Natural killer cell (primary cell): ENCODE measurements at places on chromosomes 16 and 17. TPM values are rescaled to one million over a fixed set of nuclear protein-coding genes. Genes with fewer than 3 reads are reported as not detected.

The SULT1A2 gene
- not detected for total RNA-seq

The FBXO39 gene
- 0.72 TPM for total RNA-seq

DNA sequence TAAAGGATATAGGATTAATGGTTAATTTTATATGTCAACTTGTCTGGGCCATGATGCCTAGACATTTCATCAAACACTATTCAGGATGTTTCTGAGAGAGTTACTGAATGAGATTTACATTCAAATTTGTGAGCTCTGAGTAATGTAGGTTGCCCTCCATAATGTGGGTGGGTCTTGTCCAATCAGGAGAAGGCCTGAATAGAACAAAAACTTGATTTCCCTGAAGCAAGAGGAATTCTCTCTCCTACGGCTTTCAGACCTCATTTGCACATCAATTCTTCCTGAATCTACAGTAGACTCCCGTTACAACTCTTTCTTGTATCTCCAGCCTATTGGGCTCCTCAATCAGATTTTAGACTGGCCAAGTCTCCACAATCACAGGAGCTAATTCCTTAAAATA is 377.9 kb upstream of the PMFBP1 start:
- no peaks in the 10 kb centered on the region for H3K27me3 ChIP-seq
- no peaks in the 10 kb centered on the region for H3K36me3 ChIP-seq
- DNase-seq, result no peak
- H3K4me3 ChIP-seq, result no peak overlapping the region
- no peak overlapping the region for H3K27ac ChIP-seq
- H3K4me1 ChIP-seq, result no peaks in the 10 kb centered on the region

DNA sequence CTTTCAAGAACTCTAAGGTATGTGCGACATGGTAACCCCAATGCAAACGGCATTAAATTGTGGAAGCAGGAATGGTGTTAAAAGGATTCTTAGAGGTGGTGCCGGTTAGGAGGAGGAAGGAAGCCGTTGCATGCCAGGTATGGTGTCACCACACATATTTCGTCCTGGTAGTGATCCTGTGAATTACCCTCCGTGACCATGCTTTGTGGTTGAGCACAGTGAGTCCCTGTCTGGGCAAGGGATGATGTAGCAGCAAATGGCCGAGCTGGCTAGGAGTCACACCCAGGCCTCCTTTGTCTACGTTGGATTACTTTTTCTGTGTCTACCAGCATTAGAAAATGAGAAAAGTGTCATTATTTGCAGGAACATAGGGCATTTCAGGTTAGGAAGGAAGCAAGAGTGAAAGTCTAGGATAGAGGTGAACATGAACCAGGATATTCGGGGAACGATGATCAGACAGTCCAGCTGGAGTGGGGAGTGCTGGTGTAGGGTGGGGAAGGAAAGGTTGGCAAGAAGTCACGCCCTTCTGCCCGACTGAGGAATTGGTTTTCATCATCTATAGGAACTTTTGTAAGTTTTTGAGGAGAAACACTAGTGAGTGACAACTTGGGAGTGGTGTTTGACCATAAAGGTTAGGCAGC is 123.5 kb downstream of the PRKCA start:
- no peak overlapping the region for H3K27ac ChIP-seq
- H3K4me1 ChIP-seq, result peaks cover 11% of the 10 kb centered on the region
- no peaks in the 10 kb centered on the region for H3K36me3 ChIP-seq
- no peak overlapping the region for H3K4me3 ChIP-seq
- no peak for DNase-seq

The CNTNAP1 gene
- 0.33 TPM for total RNA-seq

The ITGAX gene
- 249 TPM for total RNA-seq

DNA sequence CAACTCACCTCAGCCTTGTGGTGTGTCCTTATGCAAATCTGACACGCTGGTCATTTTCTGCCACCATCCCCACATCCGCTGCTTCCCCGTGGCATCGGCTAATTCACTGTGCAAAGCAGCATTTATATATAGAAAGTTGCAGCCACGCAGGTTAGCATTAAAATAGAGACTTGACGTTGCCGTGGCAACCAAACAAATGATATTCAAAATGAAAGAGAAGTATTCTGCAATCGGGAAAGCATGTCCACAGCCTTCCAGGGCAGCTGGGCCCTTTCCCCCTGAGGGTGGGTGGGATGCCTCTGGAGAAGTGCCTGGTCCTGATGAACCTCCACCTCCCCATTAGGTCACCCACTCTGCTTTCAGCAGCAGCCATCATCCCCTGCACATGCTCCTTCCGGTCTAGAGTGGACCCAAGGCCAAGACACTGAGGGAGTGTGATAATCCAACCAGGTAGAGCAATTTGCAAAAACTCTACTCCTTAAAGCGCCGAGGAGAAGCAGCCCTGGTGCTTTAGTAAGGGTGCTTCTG is 138.7 kb downstream of the GAS7 start:
- peak; percentile 33 for DNase-seq
- H3K27ac ChIP-seq, result peak overlapping the region; percentile 66
- H3K27me3 ChIP-seq, result no peaks in the 10 kb centered on the region

The CDRT15 gene
- not detected for total RNA-seq

DNA sequence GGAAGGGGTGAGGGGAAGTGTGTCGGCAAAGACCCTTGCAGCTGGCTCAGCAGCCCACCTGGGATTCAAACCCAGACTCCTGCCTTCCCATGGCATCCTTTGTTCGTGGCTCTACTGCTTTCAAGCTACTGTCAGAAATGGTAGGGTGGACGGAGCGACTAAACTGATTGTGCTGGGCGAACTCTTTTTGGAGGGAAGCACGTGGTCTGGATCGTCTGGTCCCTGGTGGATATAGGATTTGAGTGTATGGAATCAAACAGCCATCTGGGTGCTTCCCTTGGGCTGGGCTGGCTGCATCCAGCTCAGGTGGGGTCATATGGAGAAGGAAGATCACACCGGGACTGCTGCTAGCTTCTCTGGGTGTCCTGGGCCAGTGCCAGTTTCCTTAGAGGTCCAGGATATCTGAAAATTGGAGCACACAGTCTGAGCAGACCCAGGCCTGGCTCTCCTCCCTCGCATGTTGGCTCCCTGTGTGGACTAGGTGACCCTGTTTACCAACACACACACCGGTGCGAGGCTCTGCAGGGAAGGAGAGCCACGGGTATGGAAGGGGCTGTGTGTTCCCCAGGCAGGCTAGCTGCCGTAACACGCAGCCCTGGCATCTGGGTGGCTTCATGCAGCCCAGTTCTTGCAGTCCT is 8.6 kb downstream of the CMIP start:
- H3K27ac ChIP-seq, result no peak overlapping the region
- H3K4me3 ChIP-seq, result no peak overlapping the region

DNA sequence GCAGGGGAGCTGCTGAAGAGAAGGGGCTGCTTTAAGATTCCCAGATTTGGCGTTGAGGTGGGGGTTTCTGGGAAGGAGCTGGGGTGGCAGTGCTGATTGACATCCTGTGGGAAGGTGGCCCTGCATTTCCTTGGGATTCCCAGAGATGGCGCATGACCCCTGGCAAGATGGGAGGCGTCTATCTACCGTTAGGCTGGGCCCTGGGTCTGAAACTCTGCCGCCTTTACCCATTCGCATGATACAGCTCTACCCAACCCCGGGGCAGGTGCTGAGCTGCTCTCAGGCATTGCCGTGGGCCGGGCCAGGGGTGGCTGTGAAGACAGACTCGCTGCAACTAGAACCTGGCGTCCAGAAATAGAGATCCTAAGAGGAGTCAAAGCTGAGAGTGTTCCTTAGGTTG is 9.9 kb upstream of the MVD start:
- H3K4me1 ChIP-seq, result no peaks in the 10 kb centered on the region
- no peaks in the 10 kb centered on the region for H3K27me3 ChIP-seq
- H3K27ac ChIP-seq, result no peak overlapping the region
- H3K4me3 ChIP-seq, result no peak overlapping the region
- H3K36me3 ChIP-seq, result peaks cover 6% of the 10 kb centered on the region

DNA sequence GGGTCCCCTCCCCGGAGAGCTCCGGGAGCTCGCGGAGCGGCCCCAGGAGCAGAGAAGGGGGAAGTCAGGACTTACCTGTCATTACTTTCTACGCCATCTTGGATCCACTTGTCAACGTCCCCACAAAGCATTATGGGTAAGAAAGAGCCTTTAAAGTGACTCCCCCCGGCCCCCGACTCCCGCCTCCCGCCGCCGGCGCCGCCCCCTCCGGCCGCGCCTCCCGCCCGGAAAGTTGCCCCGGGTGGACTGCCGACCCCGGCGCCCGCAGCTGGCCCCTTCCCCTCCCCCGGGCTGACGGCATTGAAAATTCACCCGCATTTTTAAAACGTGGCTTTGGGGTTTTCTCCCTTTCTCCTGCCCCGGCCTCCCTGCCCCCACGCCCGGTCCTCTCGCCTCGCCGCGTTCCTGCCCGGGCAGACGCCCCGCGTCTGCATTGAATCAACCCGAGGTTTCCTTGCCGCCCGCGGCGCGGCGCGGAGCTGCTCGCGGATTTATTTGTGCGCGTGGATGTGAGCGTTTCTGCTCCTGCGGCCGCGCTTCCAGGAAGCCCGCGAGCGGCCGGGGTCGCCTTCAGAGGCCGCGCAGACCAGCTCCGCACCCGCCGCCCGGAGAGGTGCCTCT is at the start of gene HELZ:
TSS of gene HELZ (minus strand) at position 124 of the 621 bp plus-strand sequence. CDS start 26,392 bp downstream, outside the sequence.
- peak; percentile 73 for DNase-seq
- peak within 1 kb of the TSS; percentile 90 for H3K27ac ChIP-seq
- H3K36me3 ChIP-seq, result peaks cover 10% of the 10 kb centered on the region
- H3K4me1 ChIP-seq, result peaks cover 42% of the 10 kb centered on the region
- H3K4me3 ChIP-seq, result peak within 1 kb of the TSS; percentile 95

The MEFV gene
- total RNA-seq, result 6.2 TPM

- H3K4me1 ChIP-seq, result no peaks in the 10 kb centered on the region
- no peaks in the 10 kb centered on the region for H3K27me3 ChIP-seq
- no peak overlapping the region for H3K4me3 ChIP-seq
Observed at GRCh38 chr17:78058001-78058400, 70.6 kb downstream of the TMC6 start.

The HLF gene
- 0.59 TPM for total RNA-seq

GRCh38 chr16:19294156-19294649 is 8.7 kb downstream of the CLEC19A start:
- no peaks in the 10 kb centered on the region for H3K4me1 ChIP-seq
- no peak overlapping the region for H3K27ac ChIP-seq
- DNase-seq, result peak; percentile 4
- H3K27me3 ChIP-seq, result no peaks in the 10 kb centered on the region
- no peaks in the 10 kb centered on the region for H3K36me3 ChIP-seq

The CES3 gene
- total RNA-seq, result 0.19 TPM
